SK-N-SH (cell line): ENCODE measurements at places on chromosomes 7 and 10. TPM values are rescaled to one million over a fixed set of nuclear protein-coding genes. Genes with fewer than 3 reads are reported as not detected.

TSPAN33 gene
- 6.9 and 7.2 TPM in 2 replicates for polyA plus RNA-seq

SLC29A4 gene
- polyA plus RNA-seq = 11.2 and 12.3 TPM in 2 replicates

MMP21 gene
- polyA plus RNA-seq = 0.02 TPM in 1 of 2 replicates, not detected in the other

- H3K4me1 ChIP-seq = no peaks in the 10 kb centered on the region
- H3K4me3 ChIP-seq = no peak overlapping the region
- H3K27ac ChIP-seq = no peak overlapping the region
- H3K27me3 ChIP-seq = no peaks in the 10 kb centered on the region
These were observed 9.9 kb downstream of the FAM237B start for GRCh38 chr7:90311175-90311574.

GRCh38 chr7:66207540-66207939 lies 2.4 kb downstream of the TPST1 start:
- H3K27me3 ChIP-seq = no peaks in the 10 kb centered on the region
- no peak overlapping the region for H3K27ac ChIP-seq
- DNase-seq = no peak
- peaks cover 3% of the 10 kb centered on the region; the same call in 1 of the 2 replicates for H3K36me3 ChIP-seq
- peaks cover 16% of the 10 kb centered on the region for H3K4me1 ChIP-seq
